PC-9 (cell line): ENCODE measurements at places on chromosomes 16 and 17. TPM values are rescaled to one million over a fixed set of nuclear protein-coding genes. Genes with fewer than 3 reads are reported as not detected.

Gene CTRB1
- not detected in 2 replicates for total RNA-seq

Gene CCL23
- total RNA-seq: not detected in 2 replicates

Gene ZNF205
- total RNA-seq: 17.4 and 18.0 TPM in 2 replicates

Gene LPCAT2
- 87.7 and 92.6 TPM in 2 replicates for total RNA-seq

Gene DGKE
- 11.0 and 16.2 TPM in 2 replicates for total RNA-seq

Gene CCL8
- not detected in 2 replicates for total RNA-seq

Gene ITGAL
- total RNA-seq: 0.50 TPM in 1 of 2 replicates, not detected in the other

Gene SDR42E1
- 10.5 and 11.6 TPM in 2 replicates for total RNA-seq

Gene ZG16
- 0.13 and 0.26 TPM in 2 replicates for total RNA-seq

Gene CPNE7
- 19.5 and 27.8 TPM in 2 replicates for total RNA-seq

Gene DOC2A
- 11.0 and 11.3 TPM in 2 replicates for total RNA-seq

Gene KRT33B
- not detected in 2 replicates for total RNA-seq

Gene RAP1GAP2
- total RNA-seq: 10.1 and 13.0 TPM in 2 replicates

Gene CCL16
- total RNA-seq: not detected in 2 replicates

Gene ALOXE3
- total RNA-seq: 0.70 and 1.4 TPM in 2 replicates

Gene CCL1
- not detected in 2 replicates for total RNA-seq

Gene ARL2BP
- total RNA-seq: 19.8 and 23.6 TPM in 2 replicates

Gene CENPX
- total RNA-seq: 115 and 132 TPM in 2 replicates

Gene FBRS
- total RNA-seq: 87.5 and 128 TPM in 2 replicates

Gene USH1G
- 0.22 and 0.28 TPM in 2 replicates for total RNA-seq

Gene CDRT15
- total RNA-seq: not detected in 2 replicates

Gene TEKT3
- total RNA-seq: not detected in 2 replicates

Gene KRTAP1-5
- not detected in 2 replicates for total RNA-seq

Gene IGSF6
- not detected in 2 replicates for total RNA-seq

Gene FOXN1
- total RNA-seq: not detected in 2 replicates

Gene TBKBP1
- total RNA-seq: 3.3 and 4.9 TPM in 2 replicates

Gene ABCA6
- not detected in 2 replicates for total RNA-seq

Gene PIK3R6
- not detected in 2 replicates for total RNA-seq

Gene FLII
- 430 and 434 TPM in 2 replicates for total RNA-seq

Gene MT3
- total RNA-seq: not detected in 2 replicates

Gene KRTAP9-8
- total RNA-seq: not detected in 2 replicates

Gene GNGT2
- 7.4 and 9.4 TPM in 2 replicates for total RNA-seq

Gene RNU2-1
- 4,274 and 6,356 TPM in 2 replicates for total RNA-seq

Gene KRT28
- not detected in 2 replicates for total RNA-seq

Gene TPSD1
- total RNA-seq: not detected in 2 replicates

Gene CCDC40
- total RNA-seq: 11.0 and 14.2 TPM in 2 replicates

Gene LGALS9
- 11.2 and 14.5 TPM in 2 replicates for total RNA-seq

Gene CBFA2T3
- total RNA-seq: 0.88 and 1.0 TPM in 2 replicates

Gene GAA
- 86.9 and 126 TPM in 2 replicates for total RNA-seq

Gene TM4SF5
- not detected in 2 replicates for total RNA-seq

Gene OR3A3
- total RNA-seq: not detected in 2 replicates

Gene HOXB8
- 0.70 and 1.3 TPM in 2 replicates for total RNA-seq

Gene SULT1A4
- total RNA-seq: 11.1 and 16.7 TPM in 2 replicates

Gene ZSCAN10
- total RNA-seq: 0.23 TPM in 1 of 2 replicates, not detected in the other

Gene ACSM2A
- not detected in 2 replicates for total RNA-seq

Gene KNOP1
- 60.4 TPM in 2 replicates for total RNA-seq

Gene HS3ST3A1
- total RNA-seq: not detected in 2 replicates

Gene GPS1
- 121 and 124 TPM in 2 replicates for total RNA-seq

Gene SMIM36
- total RNA-seq: not detected in 2 replicates

Gene KCNH4
- total RNA-seq: not detected in 2 replicates

Gene NBR1
- 80.5 and 93.7 TPM in 2 replicates for total RNA-seq

Gene MYLK3
- total RNA-seq: 0.28 and 0.68 TPM in 2 replicates
